ENCODE measurements at places on chromosomes 5 and 9.
A peak's percentile ranks its signal among the peaks of the same experiment; 100 is the strongest.

DNA sequence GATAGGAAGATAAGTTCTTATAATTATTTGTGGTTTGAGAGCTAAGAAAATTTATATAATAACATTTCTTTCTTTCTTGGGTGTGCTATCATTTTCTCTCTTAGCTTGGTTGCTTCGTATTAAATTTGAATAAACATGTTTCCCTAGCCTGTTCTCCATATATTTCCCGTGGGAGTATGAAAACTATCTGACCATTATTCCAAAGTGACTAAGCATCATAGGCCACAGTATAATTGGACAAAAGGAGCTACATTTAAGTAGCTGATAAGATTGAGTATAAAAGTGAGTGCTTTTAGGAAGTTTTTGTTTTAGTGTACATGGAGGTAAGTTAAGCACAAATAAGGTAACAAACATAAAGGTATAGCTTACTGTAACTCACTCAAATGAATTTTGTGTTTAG is 8.4 kb upstream of the OSMR start:
- no peak for DNase-seq

GRCh38 chr5:144778561-144778960 is 607.9 kb downstream of the KCTD16 start:
- DNase-seq = no peak

DNA sequence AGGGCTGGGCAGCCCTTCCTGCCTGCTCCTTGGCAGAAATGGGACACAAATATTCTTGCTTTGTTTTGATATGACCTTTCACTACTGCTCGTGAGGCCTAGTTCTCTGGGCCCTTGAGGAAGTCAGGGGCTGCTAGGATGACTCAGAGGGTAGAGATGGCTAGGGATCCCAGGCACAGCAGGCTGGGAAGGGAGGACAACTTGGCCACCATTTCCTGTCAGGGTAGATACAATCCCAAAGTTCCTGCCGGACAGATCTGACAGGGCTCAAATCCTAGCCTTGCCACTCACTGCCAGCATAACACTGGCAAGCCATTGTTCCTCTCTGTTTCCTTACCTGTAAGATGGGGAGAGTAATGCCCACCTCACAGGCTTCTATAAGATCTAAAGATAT is 31.7 kb upstream of the MEIKIN start:
- DNase-seq = no peak

DNA sequence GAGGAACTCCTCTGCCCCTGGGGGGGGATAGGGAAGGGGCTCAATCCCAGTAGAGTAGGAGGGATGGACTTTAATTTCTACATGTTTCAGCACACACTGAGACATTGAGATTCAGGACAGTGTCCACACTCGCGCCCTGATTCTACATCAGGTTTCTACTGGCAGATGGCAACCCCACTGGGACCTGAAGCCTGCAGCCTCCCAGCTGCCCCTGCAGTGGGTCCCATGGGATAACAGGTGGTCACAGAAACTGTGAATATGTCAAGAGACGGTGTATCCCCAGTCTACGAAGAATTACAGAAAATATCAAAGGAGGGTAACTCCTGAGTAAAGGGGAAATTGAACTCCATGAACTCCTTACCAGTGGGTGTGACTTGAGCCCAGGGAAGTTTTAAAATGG is 2.4 kb upstream of the TERT start:
- no peak for DNase-seq

- DNase-seq = no peak
Measured at GRCh38 chr5:118146824-118147223, 841.5 kb downstream of the DTWD2 start.

DNA sequence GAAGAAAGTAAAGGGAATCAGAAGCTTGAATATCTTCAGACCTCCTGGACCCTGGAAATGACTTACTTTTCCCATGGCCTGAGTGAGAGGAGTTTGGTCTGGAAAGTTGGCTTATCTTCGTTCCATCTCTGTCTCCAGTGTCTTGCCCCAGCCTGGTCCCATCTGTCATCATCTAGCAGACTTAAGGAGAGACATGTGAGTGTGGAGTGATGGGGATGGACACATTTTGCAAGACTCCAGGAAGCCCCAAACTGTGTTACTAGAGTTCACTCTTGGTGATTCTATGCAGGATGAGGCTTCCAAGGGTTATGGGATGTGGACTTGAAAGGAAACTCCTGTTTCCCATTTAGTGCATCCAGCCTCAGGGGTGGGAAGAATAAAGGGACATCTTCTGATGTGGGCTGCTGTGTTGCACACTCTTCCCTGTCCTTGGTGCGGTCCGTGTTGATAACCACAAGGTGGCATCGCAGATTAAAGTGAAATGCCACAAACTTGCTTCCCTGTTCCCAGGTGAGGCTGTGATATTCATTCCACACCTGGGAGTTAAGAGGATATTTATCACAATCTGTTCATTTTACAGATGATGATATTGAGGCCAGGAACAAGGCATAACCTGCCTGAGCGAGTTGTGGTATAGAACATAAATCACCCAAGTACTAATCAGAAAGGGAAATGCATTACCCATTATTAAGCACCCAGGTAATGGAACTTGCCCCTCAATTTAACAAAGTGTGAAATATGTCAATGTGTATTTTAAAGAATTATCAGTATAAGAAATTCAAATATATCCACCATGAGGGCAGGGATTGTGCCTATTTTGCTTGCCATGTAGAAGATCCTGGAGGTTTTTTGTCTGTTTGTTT is 269.9 kb upstream of the PAPPA start:
- DNase-seq = peak; percentile 8

DNA sequence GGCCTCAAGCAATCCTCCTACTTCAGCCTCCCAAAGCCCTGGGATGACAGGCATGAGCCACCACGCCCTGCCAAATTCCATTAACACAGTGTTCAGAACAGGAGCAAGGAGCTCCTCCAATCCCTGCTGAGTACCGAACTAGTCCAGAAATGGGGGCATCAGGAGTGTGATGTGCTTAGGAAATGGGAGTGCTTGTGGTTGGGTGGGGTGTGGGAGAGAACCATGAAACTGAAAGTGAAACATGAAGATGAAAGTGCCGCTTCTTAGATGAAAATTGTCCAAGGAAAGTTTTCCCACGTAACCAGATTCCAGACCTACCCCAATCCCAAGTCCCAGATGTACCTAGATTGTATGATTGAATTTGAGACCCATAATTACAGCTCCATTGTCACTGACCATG is 16.7 kb upstream of the ZNF131 start:
- DNase-seq = no peak
